Activated CD4-positive, alpha-beta T cell treated with anti-CD3 and anti-CD28 coated beads for 36 hours (primary cell): ENCODE measurements at places on chromosomes 1 and 21.

GRCh38 chr21:44413566-44414290, 41.6 kb upstream of the LRRC3 start:
- DNase-seq, result no peak

- no peak for DNase-seq
Measured at GRCh38 chr1:153023109-153023508, 7.9 kb upstream of the SPRR1B start.

- DNase-seq, result no peak
Measured at GRCh38 chr1:6986281-6986680, 201.0 kb downstream of the CAMTA1 start.

DNA sequence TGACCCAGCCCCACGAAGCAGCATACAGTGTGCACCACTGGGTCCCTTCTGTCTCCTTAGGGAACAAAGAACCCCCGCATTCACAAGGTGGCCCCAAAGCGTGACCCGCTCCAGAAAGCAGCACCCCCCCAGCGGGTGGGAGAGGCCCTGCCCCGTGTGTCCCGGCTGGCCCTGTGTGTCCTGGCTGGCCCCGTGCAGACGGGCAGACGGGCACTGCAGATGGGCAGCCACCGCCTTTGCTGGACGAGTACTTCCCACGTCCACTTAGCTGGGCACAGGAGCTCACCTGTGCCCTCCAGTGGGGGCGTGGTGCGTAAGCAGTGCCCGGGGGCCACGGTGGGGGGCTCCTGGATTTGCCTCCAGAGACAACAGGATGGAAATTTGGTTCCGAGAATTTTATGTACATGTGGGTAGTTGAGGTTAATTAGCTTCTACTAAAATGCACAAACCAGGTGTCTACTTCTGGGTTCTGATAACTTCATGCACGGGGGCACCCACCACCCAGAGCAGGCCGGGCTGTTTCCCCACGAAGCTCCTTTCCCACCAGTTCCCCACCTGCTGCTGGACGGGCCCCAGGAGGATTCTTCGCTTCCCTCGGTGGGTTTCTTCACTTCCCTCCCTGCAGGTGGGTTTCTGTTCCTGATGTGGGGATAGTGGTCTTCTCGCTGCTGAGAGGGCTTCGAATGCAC, 33.2 kb upstream of the SLC19A1 start:
- no peak for DNase-seq

DNA sequence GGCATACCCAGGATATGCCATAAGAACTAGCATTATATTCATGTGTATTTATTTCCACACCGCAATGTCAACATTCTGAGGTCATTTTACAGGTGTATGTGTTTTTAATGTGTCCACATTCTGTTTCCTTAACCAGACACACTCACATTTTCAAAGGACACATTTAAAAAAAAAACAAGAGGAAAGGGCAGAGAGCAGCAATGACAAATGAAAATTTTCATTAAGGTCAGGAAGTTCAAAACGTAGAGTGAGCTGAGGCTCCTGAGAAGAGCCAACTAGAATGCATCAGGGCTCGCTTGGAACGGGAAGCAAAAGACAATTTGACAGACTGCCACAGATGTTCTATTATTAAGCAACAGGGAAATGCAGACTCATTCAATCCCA, 4.8 kb upstream of the GNPAT start:
- DNase-seq, result no peak
